ENCODE measurements at places on chromosomes 7 and 10.

DNA sequence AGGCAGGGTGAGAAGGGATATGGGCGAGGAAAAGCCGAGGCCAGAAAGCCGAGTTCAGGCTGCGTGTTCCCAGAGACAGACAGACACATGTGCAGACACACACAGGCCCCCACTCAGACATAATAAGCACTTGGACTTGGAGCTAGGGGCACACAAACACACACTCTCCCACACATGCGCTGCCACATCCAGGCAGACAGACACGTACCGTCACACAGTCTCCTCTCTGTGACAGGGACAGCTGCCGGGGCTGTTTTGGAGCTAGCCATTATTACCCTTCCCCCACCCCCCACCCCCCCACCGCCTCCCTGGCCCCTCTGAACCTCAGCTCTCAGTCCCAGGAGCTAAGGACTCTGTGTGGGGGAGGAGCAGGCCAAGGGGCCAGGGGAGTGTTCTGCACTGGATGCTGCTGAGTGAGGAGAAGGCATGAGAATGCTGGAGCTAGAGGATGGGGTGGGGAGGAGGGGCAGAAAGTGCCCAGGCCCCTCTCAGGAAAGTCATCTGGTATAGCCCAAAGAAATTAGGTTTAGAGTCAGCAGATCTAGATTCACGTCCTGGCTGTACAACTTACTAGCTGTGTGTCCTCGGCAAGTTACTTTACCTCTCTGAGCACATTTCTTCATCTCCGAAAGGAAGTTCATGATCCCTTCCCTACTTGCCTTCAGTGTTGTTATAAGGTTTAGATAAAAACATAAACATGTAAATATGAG is 6.3 kb downstream of the PITX3 start:
- no peak for DNase-seq

DNA sequence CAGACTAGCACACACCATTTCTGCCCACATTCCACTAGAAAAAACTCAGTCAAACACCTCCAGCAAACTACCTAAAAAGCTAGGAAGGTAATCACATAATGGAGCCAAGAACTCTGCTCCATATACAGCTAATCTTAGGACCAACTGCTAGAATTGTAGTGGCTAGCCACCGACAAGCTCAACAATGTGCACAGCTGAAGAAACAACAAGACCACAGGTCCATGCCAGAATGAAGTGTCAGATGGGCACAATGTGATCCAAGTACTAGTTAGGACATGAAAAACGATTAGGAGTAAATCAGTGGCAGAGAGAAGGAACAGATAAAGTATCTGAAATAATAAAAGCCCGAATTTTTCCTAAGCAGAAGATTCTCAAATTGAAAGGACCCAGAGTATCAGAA is 38.6 kb downstream of the TMEM106B start:
- DNase-seq = no peak

- no peak for DNase-seq
Observed at GRCh38 chr10:74432841-74433594, 282.0 kb downstream of the ADK start.

GRCh38 chr7:103690242-103690974 is 244.4 kb upstream of the SLC26A5 start:
- no peak for DNase-seq

DNA sequence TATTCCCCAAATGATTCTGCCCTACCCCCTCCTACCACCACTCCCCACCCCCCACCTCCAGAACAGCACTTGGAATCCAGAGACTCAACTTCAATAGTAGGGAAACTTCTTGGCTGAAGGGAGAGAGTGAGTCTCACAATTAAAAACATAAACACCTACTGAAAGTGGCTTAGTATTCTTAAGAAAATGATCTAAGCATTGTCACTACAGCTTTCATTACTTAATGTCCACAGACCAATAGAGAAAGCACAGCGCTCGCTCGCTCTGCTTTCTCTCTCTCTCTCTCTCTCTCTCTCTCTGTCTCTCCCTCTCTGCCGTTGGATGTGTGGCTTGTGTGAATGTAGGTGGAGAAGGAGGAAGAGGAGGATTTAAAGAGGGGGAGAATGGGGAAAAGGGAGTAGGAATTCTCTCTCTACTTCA is 1.5 kb upstream of the SEMA3A start:
- DNase-seq = no peak

GRCh38 chr7:28688174-28688573 is 270.0 kb downstream of the TRIL start:
- no peak for DNase-seq

DNA sequence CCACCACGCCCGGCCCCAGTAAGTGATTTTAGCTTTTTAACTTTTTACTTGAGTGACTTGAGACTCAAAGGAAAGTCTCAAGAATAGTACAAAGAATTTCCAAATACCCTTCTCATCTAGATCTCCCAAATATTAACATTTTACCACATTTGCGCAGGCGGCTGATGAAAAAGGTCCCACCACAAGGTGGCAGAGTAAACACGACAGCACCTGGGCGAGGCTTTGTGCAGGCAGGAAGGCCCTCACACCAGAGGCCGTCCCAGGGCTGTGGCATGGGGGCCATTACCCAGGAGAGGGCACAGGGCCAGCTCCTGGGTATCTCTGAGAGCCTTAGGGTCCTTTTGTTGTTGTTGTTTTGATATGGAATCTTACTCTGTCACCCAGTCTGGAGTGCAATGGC is 50.0 kb upstream of the WIPI2 start:
- peak; percentile 16 for DNase-seq

GRCh38 chr10:105148456-105148855 is 507.4 kb downstream of the SORCS3 start:
- DNase-seq = no peak

- no peak for DNase-seq
Observed at GRCh38 chr10:12262278-12262981, 66.4 kb downstream of the CDC123 start.

DNA sequence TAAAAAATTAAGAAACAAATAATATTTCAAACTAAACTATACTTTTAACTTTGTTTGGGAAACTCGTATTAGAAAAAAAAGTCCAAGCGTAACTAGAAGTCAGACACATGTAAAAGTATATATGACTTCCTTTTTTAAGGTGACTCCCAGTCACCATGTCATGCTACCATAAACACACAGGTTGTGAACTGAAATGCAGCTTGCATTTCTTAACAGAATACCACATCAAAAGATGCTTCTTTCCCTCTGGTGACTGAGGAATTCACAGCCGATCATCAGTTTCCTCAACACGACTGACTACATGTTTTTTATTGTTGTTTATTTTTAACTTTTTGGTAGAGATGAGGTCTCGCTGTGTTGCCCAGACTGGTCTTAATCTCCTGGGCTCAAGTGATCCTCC is 445.0 kb downstream of the PARD3 start:
- DNase-seq = no peak

- no peak for DNase-seq
Observed at GRCh38 chr7:2985866-2986265, 57.8 kb downstream of the CARD11 start.

DNA sequence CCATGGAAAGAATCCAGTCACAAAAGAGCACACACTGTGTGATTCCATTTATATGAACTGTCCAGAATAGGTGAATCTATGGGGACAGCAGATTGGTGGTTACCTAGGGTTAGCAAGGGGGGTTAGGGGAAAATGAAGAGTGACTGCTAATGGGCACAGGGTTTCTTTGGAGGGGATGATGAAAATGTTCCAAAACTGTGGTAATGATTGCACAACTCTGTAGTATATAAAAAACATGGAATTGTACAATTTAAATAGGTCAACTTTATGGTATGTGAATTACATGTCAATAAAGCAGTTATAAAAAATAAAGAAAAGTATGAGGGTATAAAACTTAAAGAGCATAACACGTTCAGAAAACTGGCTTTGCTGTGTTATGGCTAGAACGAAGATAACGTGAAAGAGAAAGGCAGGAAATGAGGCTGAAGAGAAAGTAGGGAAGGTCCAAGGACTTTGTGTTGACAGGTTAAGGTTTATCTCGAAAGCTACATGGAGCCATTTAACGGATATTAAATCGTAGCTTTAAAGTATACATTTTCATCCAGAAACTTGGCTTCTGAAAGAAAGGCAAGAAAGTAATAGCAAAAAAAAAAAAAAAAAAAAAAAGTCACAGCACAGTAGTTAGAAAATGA is 26.4 kb upstream of the MSS51 start:
- no peak for DNase-seq

GRCh38 chr7:50739744-50740435 is 42.8 kb downstream of the GRB10 start:
- peak; percentile 54 for DNase-seq

DNA sequence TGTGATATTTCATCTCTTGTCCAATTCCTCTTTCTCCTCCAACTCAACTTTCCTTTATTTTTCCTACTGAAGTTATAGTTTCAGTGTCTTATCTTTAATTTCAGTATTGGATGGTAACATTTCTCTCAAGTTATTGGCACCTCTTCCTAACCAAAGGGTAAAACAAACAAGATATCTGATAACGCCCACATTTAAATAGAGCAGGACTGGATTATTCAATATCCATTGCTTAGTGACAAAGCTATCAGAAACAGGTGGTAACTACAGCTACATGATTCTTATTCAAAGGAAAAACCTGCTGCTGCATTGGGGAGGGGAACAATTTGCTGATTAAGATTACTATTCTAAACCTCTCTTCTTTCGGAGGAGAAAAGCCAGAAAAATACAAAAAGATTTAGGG is 87.8 kb downstream of the TAF3 start:
- no peak for DNase-seq

DNA sequence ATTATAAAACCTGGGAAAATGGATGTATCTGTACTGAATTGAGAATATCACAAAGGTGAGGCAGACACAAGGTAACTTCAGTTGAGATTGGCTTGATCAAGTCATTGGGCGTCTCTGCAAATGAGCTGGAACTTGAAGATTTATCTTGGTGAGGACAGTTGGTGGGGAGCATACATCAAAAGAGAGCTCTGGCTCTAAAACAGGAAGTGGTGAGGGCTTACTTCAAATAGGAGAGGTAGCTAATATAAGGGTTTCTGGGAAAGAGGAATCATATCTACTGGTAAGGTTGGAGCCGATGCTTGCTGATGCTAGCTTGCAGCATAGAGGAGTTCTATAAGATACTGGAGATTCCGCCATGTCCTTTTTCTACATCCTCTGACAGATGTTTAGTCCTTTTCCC is 39.9 kb upstream of the FGL2 start:
- DNase-seq = no peak

DNA sequence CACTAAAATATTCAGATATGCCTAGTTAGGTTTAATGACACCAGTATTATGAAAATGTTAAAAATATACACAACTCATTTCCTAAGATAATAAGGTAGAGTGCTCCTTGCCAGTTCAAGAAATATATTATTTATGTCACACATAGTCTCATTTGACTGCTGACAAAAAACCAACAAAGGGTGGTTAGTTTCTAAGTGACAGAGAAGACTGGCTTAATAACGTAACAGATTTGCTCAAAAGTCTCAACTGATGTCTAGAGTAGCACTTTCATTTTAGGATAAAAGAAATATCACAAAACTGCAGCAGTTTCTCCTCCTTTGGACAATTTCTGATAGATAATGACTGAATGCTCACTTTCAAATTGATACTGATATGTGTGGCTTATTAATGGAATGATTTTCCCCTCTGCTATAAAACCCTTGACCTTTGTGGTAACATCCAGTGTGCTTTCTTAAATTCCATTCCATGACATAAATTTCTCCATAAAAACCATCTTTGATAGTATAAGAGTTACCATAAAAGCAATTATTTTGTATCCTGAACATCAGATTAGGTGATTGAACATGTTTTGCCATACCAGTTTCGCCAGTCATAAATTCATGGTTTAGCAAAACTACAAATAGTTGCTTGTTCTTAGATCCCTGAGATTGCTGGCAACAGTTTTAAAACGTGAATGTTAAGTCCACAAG is 94.2 kb downstream of the NRBF2 start:
- no peak for DNase-seq

DNA sequence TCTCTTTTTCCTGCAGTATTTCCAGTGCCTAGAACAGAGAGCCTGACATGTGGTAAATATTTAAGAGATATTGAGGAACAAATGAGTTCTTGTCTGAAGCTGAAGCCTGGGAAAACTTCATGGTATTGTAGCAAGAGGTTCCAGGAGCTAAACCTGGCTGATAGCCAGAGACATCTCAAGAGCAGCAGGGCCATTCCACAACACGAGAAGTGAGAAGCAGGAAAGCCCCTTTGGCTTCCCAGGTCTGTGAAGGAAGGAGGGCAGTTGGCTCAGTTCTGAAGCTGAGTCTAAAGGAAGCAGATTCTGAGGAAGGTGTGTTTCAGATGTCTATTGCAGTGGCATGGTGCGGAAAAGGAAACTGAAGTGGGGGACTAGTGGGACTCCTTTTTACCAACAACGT is 63.8 kb upstream of the FAM204A start:
- DNase-seq = no peak

DNA sequence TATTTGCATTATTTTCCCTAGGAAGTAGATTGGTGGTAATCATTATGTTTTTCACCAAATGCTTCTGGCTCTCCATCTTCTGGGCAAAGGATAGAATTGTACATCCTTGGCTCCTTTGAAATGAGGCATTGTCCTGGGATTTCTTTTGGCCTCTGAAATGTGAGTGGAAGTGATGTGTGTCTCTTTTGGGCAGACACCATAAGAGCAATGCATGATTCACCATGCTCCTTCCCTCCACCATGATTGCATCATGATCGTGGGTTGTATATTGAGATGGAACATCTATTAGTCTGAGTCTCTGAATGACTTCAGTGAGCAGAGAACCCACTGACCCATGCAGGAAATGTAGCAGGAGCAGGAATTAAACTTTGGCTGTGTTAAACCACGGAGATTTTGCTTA is 49.2 kb downstream of the ADRA2A start:
- no peak for DNase-seq

- DNase-seq = no peak
Observed at GRCh38 chr10:103823706-103824272, 31.6 kb downstream of the SH3PXD2A start.

GRCh38 chr7:115097175-115097671 is 175.3 kb downstream of the MDFIC start:
- no peak for DNase-seq

DNA sequence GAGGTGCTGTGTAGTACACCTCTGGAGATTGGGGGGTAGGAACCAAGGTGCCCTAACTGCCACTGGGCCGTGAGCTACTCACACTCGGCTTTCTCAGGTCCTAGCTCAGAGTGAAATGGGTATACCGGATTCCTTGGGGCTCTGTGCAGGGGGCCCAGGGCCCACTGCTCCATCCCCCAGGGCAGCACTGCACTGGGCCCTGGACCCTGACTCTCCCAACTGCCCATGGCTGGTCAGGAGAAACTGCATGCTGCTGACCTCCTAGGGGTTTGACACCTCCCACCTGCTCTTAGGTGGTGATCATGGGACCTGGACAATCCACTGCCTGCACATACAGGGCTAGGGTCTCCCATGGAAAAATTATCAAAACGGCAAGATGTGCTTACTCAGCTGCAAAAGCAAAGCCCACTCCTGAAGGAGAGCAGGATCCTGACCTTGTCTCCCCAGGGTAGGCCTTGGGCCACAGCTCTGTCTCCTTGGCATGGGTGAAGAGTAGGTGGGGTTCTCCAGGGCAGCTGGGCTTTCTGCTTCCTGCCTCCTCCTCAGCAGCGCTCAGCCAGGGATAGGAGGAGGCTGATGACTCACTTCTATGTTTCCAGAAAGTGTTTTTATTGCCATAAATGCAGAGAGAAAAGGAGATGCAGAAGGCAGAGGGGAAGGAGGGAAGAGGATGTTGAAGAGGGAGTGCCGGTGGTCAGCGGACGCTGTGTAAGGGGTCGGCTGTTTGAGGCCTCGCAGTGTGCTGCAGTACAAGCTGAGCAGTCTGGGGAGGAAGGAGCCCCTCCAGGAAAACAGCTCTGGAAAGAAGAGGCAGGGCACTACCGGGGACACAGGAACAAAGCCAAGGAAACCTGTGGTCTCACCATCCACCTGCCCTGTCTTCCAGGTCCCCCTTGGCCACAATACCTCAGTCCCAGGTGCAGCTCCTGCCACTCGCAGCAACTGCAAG is 107.8 kb downstream of the ARHGAP22 start:
- no peak for DNase-seq

Data from stimulated activated CD4-positive, alpha-beta T cell treated with anti-CD3 and anti-CD28 coated beads, Interleukin-1b, Interleukin-23, amount 100 ng/mL, for 48 hours (primary cell).